ENCODE measurements at places on chromosomes 13 and 19.

DNA sequence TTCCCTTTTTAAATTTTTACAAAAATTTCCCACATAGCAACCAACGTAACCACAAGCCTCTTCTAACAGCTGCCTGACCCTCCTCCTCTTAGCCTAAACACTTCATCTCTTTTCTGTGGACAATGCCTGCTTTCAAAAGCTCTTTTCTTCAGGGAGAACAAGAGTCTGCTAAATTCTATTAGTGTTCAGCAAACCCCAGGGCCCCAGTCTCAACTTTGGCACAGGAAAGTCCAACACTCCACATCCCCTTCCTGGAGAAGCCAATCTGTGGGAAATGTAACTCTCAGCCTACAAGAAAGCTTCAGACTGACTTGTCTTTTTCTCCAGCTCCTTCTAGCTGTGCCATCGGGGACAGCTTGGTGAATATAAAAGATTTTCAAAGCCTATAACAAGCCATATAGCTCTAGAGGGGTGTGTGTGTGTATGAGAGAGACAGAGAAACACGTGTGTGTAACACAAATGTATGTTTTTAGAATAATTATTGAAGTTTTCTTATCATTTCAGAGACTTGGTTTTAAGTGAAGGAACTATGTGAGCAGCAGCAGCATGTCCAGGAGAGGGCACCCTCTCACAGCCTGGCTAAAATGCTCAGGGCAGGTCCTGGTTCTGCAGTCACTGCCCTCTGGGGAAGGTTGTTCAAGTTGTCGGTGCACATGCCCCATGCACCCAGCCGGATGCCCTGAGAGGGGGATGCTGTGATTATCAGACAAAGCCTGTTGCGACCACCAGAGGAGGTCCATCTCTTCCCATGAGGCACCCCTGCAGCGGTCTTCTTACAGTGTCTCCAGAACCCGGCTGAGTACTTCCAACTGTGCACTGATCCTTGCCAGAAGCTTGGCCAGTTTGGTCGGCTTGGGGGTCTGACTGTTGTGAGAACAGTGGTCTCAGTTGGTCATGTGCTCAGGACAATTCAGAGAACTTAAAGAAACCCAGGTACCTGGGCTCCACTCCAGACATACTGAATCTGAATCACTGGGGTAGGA lies 34.4 kb downstream of the CCDC70 start:
- DNase-seq, result peak; percentile 52

- no peak for DNase-seq
These were observed 99.3 kb downstream of the DHRS12 start for GRCh38 chr13:51704399-51705313.

DNA sequence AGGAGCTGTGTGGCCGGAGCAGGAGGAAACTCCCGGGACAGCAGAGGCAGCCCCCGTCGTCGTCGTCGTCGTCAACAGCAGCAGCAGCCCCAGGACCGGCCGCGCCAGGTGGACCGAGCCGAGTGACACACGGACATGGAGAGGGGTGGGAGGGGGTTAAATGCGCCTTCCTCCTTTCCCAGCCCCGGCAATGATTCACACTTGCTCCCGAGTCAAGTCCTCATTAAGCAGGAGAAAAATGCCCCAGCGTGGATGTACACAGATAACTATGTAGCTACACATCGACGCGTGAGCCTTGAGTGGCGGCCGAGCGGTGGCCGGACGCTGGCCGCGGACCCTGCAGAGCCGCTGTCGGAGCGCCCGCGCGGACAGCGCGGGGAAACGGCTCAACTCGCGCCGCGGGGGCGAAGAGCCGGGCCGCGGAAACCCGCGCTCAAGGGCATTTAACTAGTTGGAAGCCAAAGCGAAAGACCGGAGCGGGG lies 645 bp downstream of the UBL3 start:
- peak; percentile 39 for DNase-seq

GRCh38 chr13:43551897-43552456 lies 234.8 kb downstream of the ENOX1 start:
- DNase-seq, result no peak

DNA sequence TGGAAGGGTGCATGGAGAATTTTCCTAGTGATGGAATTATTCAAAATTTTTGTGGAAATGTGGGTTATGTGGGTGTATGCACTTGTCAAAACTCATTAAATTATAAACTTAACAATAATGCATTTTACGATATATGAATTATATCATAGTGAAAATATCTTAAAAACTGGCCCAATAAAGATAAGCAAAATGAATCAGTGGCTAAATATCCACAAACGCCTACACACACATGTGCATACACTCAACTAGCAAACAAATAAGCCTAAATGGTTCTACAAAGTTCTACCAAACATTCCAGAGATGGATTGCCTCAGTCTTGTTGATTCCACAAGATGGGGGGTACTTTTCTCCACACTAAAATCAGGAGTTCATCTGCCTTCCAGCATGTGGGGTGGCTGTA lies 349.5 kb downstream of the TSHZ3 start:
- no peak for DNase-seq

DNA sequence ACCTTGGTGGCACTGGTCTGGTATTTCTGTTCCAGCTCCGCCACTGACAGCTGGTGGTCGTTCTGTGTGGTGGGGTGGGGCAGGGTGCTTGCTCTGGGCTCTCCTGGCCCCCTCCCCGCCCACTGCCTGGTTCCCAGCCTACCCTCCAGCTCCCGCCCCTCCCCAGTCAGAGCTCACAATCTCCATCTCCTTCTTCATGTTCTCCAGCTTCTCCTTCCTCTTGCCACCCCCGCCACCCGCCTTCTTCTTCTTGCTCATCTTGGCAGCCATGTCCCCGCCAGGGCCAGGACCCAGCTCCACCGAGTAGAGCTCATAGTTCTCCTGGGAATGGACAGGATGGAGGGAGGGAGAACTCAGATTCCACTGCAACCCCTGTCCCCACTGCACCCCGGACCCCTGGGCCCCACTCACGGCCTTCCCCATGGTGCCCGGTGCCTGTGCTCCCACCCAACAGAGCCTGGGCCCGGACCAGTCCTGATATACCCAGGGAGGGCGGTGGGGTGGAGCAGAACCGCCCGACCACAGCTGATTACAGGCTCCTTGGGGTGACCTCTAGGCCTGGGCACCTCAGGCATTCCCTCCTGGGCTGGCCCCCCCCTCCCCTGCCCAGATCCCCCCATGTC lies at the start of gene ATP4A:
Gene ATP4A, minus strand, starts transcription at position 452 of the 623 bp plus-strand sequence. Its CDS starts 29 bp downstream, at position 423.
- DNase-seq, result no peak

DNA sequence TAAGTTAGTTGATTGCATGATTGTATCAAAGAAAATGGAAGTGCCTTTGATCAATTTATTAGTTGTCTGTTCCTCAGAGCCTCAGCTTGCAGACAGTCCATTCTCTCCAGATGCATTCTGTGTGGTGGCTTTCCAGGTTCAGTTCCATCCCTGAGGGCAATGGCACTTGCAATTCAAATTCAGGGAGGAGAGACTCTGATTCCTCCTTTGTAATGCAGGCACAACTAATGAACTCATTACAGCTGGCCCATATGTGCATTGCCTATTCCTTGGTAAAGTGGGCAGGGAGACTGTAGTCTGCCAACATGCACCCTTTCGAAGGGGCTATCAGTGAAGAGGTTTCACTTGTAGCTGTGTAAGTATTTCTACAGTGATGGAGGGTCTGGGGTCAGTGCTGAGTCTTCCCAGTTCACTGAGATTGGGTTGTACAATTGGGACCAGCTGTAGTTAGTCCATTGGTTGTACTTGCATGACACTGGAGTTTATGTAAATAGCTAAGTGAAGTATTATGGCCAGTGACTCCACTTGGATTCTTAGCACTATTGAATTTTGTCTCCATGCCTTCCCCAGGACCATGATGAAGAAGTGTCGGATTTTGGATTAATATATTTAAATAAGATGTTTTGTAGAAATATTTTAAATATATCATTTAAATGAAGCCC lies 401.7 kb downstream of the GPC6 start:
- no peak for DNase-seq

DNA sequence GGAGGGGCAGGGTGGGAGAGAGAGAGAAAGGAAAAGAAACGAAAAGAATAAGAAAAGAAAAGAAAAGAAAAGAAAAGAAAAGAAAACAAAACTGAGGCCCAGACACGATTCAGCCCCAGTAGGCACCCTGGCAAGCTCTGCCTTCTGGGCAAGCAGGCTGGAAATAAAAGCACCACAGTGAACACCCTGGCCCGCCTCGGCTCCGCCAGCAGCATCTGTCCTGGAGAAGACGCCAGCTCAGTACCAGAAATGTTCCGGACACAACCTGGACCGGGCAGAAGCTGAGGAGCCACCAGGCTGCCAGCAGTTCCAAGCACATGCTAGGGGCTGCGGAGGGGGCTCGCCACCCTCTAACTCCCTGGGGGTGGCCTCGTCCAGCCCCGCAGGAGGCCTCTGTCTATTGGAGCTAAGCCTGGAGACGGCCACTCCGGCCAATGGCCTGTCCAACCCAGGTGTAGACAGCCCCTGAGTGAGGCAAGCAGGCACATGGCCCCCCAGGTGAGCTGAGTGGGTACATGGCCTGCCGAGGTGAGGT lies 11.4 kb upstream of the CPAMD8 start:
- DNase-seq, result no peak

- no peak for DNase-seq
These were observed 44.2 kb downstream of the CHST8 start for GRCh38 chr19:33665776-33666595.

DNA sequence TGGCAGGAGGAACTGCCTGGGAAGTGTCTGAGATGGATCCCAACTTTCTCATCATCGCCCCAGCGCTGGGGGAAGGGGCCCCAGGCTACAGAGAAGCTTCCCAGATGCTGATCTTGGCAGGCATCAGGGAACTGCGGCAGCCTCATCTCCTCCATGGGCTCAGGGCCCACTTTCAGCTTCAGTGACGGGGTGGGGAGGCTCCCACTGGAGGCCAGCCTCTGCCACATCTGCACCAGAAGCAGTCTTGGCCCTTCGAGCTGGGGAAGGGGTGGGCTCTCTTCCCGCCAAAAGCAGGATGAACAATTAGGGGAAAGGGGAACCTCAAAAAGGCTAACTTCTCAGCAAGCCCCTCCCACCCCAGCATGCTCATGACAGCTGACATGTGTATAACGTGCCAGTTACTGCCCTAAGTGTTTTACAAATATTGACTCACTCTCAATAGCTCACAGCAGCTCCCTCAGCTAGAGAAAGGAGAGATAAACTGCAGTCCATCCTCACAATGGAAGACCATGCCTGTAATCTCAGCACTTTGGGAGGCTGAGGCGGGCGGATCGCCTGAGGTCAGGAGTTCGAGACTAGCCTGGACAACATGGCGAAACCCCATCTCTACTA lies 7.1 kb upstream of the S1PR2 start:
- DNase-seq, result no peak

GRCh38 chr19:19410553-19411550 lies 5.4 kb downstream of the GATAD2A start:
- peak; percentile 39 for DNase-seq

DNA sequence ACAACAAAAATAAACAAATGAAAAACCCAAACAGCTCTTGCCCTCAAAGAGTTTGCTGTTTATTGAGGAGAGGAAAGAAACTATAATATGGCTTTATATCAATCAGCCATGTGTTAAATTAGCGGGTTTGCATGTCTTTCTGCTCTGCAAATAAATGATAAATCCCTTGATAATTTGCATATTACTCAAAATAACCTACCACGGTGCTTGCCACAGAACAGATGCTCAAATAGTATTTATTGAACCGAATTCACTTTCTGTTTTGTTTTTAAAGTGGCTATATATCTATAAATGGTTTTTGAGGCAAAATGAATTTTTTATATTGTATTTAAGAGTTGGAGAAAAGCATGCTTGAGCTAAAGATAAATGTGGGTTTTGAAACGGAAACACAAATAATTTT lies 428.1 kb downstream of the ITGBL1 start:
- no peak for DNase-seq

GRCh38 chr19:5494773-5495172 lies 39.6 kb downstream of the ZNRF4 start:
- no peak for DNase-seq

DNA sequence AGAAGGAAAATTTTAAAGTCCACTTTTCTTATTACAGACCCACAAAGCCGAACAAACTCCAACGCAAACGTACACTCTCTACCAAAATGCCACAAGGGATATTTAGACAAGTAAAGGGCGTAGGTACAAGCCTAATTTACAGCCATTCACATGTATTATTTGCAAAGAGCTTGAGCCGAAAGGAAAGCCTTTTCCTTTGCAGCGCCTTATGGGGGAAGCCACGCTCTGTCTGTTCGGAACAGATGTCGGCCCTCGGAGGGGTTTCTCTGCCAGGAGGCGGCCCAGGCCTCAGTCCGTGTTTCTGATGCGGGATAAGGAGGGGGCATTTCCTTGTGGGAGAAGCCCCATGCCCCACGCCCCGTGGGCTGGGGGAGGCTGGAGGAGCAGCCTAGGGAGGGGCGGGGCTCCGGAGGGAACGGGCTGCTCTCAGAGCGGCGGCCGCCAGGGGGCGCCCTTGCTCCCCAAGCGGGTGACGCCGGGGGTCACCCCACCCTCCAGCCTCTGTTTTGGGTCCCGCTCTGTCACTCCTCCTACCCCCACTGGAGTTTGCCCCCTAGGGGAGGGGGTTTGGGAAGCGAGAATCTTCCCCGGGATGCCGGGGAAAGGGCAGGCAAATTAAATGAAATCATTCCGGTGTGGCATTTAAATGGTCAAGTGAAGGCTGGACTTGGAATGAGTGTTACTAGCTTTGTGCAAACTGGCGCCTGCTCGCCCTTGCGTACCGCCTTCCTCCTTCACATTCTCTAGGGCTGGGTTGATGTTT lies 2.9 kb downstream of the HTR2A start:
- peak; percentile 40 for DNase-seq

- DNase-seq, result no peak
These were observed 939 bp upstream of the RANBP3 start for GRCh38 chr19:5978606-5979552.

- DNase-seq, result no peak
These were observed 1359.0 kb downstream of the OLFM4 start for GRCh38 chr13:54387625-54388024.

- DNase-seq, result no peak
These were observed 83.3 kb upstream of the TNFSF11 start for GRCh38 chr13:42490676-42491075.

GRCh38 chr19:47813304-47813994 lies 8.3 kb upstream of the CRX start:
- DNase-seq, result peak; percentile 67

GRCh38 chr19:52170304-52170703 lies 1.1 kb downstream of the ZNF836 start:
- peak; percentile 11 for DNase-seq

DNA sequence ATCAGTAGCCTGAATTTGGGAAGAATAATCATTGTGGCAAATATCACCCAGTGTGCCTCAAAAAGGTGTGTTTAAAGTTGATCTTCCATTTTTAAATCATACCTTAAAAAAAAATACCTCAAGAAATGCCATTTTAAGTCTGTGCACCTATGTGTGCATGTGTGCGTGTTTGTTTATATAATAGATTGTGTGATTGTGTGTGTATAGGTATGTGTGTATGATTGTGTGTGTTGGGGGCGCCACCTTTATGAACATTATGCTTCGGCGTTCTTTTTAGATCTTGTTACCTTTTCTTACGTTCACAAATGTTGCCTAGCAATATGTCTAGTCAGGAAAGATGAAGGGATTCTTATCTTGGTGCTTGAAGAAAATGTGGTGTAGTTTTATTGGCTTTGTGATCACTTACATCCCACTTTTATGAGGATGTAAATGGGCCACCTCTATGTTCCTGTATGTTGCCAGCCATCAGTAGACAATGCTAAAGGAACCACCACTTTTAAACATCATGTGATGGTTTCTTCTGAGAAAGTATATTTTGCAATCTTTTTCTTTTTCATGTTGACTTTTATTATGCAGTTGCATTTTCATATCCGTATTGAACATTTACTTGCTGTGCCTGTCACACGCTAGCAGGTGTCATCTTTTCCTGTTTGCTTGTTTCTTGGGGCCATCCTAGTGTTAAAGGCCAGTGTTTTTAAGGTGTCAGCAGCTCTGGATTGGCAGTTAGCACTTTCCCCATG lies 2.2 kb upstream of the IRS2 start:
- no peak for DNase-seq

- DNase-seq, result no peak
These were observed 202.8 kb downstream of the EFNB2 start for GRCh38 chr13:106332621-106333020.
